ENCODE measurements at places on chromosomes 6 and 20.

- DNase-seq: no peak
Observed at GRCh38 chr6:52922161-52922560, 12.7 kb upstream of the GSTA3 start.

DNA sequence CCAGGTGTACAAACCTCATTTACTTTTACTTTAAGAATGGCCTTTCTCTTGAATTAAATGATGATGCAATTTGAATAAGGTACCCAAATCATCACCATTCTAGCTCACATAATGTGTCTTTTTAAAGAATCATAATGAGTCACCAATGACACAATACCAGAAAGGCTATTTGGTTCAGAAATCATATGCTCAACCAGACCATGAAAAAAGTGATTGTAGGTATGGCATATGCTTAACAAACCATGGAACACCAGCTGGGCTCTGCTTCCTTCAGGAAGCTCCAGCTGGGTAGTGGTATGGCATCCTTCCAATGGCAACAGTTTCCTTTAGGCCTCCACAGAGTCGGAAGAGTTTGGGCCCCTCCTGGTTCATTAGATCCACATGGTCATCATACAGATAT lies 128.2 kb downstream of the FRK start:
- DNase-seq: no peak

- DNase-seq: no peak
Observed at GRCh38 chr6:37862992-37863391, 43.5 kb downstream of the ZFAND3 start.

- no peak for DNase-seq
Observed at GRCh38 chr6:125741336-125741735, 8.1 kb upstream of the HEY2 start.

GRCh38 chr6:158559895-158560835 lies at the start of gene TMEM181:
Gene TMEM181, plus strand, starts transcription at chr6:158560091. Its CDS starts 134 bp downstream, at chr6:158560225.
- peak; percentile 43 for DNase-seq

DNA sequence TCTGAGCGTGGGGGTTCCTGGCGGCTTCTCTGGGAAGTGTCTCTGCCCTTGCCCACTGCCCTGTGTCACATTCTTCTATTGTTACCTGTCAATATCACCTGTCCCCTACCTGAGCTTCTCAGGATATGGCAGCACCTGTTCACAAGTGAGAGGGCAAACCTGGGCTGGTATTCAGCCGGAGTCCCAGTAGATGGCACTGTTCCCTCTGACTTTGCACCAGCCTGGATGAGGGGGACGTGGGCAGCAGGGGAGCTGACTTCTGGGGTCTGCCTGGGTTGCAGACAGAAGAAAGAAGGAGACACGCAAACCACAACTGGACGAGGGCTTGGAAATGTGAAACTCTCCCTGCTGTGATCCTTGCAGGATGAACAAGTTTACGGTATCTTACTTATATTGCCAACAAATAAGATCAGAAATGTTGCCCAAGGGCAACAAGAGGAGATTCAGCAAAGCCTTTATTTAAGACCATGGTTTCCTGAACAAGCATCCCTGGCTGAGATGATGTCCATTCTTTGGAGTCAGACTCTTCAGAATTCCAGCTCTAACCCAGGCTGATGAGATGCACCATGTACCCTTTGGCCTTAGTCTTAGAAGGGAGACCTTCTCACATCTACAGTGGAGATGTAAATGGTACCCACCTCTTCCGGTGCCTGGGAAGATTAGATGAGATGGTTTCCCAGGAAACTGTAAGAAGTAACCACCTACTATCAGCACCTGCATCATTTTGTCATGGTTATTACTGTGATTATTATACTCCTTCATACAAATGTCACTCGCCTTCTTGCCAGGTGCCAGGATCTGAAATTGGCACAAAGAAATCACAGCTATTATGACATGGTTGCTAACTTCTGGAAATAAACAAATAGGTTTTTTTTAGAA lies 400.0 kb upstream of the CDH4 start:
- no peak for DNase-seq

- DNase-seq: no peak
Observed at GRCh38 chr20:3168079-3168828, 5.1 kb downstream of the LZTS3 start.

GRCh38 chr6:30066577-30067459 lies at the start of gene PPP1R11:
Gene PPP1R11, plus strand, starts transcription at chr6:30067198. Its CDS starts 213 bp downstream, at chr6:30067411.
- peak; percentile 96 for DNase-seq

GRCh38 chr20:37480919-37481318 lies 40.1 kb upstream of the NNAT start:
- no peak for DNase-seq

DNA sequence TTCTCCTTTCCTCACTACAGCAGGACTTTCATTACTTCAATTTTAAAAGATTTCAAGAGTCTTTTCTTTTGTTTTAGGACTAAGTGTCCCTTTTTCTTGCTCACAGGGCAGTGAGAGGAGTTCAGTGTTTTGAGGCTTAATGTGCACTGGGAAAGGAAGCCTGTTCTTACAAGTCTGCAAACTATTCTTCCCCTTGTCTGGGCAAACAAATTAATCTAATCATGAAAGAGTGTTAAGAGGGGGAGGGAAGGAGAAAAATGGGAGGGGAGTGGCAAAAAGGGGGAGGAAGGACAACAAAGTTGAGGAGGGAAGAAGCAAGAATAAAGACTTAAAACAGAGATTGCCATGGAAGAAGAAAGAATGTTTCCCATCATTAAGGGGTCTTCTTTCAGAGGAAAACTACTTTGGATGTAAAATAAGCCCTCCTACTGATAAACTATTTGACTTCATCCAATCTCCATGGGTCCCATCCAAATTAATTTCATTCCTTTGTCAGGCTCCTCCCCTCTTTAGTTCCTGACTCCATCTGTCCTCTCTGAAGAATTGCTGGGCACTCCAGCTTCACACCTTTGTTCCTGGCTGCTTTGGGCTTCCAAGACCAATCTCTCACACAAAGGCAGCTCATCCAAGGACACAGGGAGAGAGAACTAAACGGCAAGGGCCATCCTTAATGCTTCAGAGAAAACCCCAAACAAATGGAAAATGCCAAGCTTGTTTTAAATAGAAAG lies 244.5 kb downstream of the TPBG start:
- no peak for DNase-seq

- DNase-seq: no peak
Observed at GRCh38 chr6:16363749-16364148, 125.4 kb downstream of the GMPR start.

DNA sequence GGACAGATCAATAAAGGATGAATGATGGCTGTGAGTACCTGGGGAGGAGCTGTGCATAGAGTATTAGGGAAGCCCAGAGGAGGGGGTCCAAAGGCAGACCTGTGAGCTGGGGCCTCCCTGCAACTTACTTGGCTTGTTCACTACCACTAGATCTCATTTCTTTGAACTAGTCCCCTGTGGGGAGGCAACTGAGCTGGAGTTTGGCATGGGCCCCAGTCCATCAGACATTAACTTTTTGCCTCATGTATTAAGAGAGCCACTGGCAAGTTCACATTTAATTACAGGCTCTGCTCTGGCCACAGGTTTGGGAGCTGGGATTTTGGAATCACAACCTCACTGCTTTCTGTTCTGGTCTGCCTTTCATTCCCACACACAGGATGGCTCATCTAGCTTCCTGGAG lies 254.1 kb downstream of the PRL start:
- DNase-seq: no peak

GRCh38 chr6:11065436-11066202 lies 21.5 kb upstream of the ELOVL2 start:
- no peak for DNase-seq

All from KG1 (cell line).